Cardiac muscle cell (in vitro differentiated cells and primary cell): ENCODE measurements at places on chromosomes 5 and 9. TPM values are rescaled to one million over a fixed set of nuclear protein-coding genes. Genes with fewer than 3 reads are reported as not detected.
A peak's percentile ranks its signal among the peaks of the same experiment; 100 is the strongest.

DNA sequence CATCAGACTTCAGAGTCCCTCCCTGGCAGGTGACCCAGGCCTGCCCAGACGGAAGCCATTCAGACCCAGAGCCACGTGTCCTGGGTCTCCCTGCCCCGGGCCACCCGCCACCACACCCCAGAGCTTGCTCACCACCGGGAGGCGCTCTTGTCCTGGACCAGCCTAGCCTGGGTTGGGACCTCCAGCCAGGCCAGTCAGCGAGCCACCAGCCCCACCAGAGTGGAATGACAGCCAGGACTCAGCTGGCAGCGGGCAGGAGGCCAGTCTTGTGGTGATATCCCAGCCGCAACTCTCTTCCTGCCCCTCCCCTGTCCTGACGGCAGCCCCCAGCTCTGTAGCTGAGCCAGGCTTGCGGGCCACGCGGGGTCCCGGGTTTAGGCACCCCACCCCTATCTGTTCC lies 1.7 kb upstream of the PTGDS start:
- H3K4me3 ChIP-seq: no peak overlapping the region
- H3K27me3 ChIP-seq: peaks cover 2% of the 10 kb centered on the region
- H3K36me3 ChIP-seq: no peaks in the 10 kb centered on the region
- peak; percentile 36 for DNase-seq
- H3K4me1 ChIP-seq: no peaks in the 10 kb centered on the region

GRCh38 chr5:14284392-14285148 lies 141.4 kb downstream of the TRIO start:
- peaks cover 7% of the 10 kb centered on the region for H3K36me3 ChIP-seq
- H3K27me3 ChIP-seq: no peaks in the 10 kb centered on the region
- no peak for DNase-seq
- H3K4me3 ChIP-seq: no peak overlapping the region

DNA sequence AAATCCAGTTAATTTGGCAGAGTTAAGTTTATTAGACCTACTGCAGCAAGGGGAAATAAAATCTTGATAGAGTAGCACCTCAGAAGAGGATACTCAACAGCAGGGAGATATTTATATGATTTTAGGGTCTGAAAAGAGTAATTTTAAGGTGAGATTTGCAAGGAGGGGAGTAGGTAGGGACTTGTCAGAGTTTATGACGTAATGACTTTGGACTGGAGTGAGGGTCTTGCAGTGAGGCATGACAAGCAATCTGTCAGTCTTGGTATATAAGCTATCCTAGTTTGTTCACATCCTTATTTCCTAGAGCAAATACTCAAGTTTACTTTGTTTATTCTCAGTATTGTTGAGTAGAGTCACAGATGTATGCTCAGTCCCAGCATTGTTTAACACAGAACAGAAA lies 722.6 kb downstream of the TLE4 start:
- H3K4me3 ChIP-seq: no peak overlapping the region
- H3K27ac ChIP-seq: no peak overlapping the region
- no peaks in the 10 kb centered on the region for H3K36me3 ChIP-seq
- H3K4me1 ChIP-seq: no peaks in the 10 kb centered on the region

DNA sequence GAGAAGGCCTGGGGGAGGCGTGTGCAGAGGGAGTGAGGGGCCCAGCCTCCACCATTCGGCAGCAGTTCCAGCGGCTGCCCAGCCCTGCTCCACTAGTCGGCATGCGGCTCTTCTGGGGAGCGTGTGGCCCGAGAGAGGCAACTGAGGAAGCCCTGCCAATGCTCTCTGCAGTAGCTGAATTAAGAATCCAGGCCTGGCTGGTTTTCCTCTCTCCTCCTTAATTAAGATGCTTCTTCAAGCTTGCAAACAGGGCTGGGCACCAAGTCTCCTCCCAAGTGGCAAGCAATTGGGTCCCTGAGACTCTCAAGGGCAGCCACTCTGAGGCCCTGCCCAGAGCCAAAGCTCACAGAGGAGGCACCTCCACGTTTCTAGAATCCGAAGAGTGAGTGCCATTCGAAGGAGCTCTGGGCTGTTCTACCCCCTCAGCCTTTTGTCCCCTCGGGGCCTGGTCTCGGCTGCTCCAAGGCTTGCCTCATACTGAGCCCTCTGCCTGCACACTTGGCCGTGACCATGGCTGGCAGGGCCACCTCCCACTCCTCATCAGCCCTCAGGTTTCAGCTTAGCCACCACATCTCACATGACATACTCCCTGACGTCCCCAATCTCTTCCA lies 75.4 kb upstream of the LRRTM2 start:
- no peak overlapping the region for H3K4me3 ChIP-seq
- no peak overlapping the region for H3K27ac ChIP-seq
- H3K36me3 ChIP-seq: no peaks in the 10 kb centered on the region
- no peaks in the 10 kb centered on the region for H3K27me3 ChIP-seq
- H3K4me1 ChIP-seq: peaks cover 46% of the 10 kb centered on the region

- peak overlapping the region; percentile 52 for H3K4me3 ChIP-seq
- peak overlapping the region; percentile 31 for H3K27ac ChIP-seq
- H3K4me1 ChIP-seq: peaks cover 3% of the 10 kb centered on the region
- no peak for DNase-seq
Measured at GRCh38 chr5:128965638-128966302, 482 bp downstream of the SLC27A6 start.

- no peak for DNase-seq
- H3K4me3 ChIP-seq: no peak overlapping the region
- H3K36me3 ChIP-seq: no peaks in the 10 kb centered on the region
- H3K4me1 ChIP-seq: no peaks in the 10 kb centered on the region
Measured at GRCh38 chr9:87831159-87831558, 51.5 kb upstream of the SPATA31E1 start.

DNA sequence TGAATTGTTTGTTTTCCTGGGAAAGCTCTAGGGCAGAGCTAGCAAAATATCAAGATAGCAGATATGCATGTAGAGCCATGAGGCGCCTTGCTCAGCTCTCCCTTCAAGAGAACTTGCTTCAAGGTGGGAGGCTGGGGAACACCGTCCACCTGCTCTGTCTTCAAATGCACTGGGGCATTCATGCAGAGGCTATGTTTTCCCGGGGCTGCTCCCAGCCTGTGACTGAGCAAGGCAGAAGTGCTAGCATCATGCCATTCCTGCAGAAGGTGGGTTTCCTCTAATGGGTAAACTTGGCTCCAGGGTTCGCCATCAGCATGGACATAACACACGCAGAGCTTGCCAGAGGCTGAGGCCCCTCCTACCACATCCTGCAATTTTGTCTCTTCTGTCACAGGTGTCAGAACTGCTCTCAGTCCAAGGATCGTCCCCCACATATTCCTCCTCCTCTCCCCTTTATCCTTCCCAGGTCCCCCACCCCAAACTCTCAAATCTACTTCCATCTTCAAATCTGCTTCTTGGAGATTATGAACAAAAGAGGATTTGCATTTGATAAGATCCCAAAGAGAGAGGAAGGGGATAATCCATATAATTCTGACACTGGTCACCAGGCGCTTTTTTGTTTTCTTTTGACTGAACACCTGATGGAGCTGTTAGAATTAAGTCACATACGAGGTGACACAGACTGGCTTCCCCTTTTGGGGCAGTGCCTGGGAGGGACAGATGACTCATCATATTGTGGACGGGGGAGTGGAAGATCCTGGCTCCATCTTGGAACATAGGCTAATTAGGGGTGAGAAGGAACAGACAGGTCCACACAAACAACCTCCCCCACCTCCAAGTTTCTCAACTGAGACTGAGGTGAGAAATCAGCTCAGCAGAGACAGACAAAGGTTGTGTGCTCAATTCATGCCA lies 85.0 kb upstream of the TAF11L2 start:
- H3K27ac ChIP-seq: no peak overlapping the region
- H3K27me3 ChIP-seq: no peaks in the 10 kb centered on the region
- H3K36me3 ChIP-seq: no peaks in the 10 kb centered on the region
- H3K4me1 ChIP-seq: no peaks in the 10 kb centered on the region

Gene SPEF2
- total RNA-seq: 2.2 and 5.7 TPM in 2 replicates

Gene SLC4A9
- not detected in 2 replicates for total RNA-seq

Gene OCLN
- 4.1 and 5.6 TPM in 2 replicates for total RNA-seq

Gene OR1Q1
- total RNA-seq: not detected in 2 replicates

Gene KCTD16
- total RNA-seq: 0.35 and 0.66 TPM in 2 replicates
